ENCODE measurements at places on chromosomes 1 and 21.

GRCh38 chr1:73673971-73674370 lies 524.0 kb downstream of the LRRIQ3 start:
- no peak for DNase-seq

GRCh38 chr1:66262208-66262963 lies 271.6 kb upstream of the SGIP1 start:
- no peak for DNase-seq

GRCh38 chr1:107058245-107059032 lies 2.0 kb downstream of the PRMT6 start:
- DNase-seq: no peak

GRCh38 chr1:17118268-17118667 lies 983 bp downstream of the PADI2 start:
- DNase-seq: no peak

DNA sequence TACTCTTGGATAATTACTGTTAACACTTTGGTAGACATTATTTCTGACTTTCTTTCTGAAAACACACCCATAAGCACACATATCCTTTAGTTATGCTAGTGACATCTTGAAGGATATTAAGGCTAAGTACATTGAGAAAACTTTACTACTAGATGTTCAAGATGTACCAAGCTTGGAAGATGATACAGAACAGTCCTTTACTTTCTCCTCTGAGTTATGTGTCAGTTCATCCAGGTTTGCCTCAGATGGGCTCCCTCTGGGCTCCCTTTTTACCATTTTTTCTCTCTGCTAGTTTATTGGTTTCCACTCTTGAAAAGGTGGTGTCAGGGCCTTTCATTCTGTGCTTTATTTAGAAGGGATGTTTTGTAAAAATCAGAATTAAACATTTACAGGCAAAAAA lies 172.3 kb downstream of the S1PR1 start:
- DNase-seq: no peak

DNA sequence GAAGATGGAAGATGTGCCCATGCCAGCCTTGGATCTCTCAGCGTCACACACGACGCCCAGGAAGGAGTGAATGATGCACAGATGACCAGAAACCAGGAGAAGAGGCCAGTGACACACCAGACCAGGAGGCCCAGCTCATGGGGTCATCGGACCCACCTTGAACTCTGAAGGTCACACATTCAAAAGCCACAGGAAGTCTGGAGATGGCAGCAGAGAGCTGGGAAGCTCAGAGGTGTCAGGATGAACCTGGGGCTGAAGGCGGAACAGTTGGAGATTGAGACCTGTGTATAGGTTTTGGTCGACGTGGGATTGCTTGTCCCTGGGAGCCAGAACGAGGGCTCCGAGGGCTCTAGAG lies 43.6 kb downstream of the SLC19A1 start:
- DNase-seq: no peak

GRCh38 chr1:179831852-179832699 lies 45.5 kb downstream of the TOR1AIP2 start:
- no peak for DNase-seq

DNA sequence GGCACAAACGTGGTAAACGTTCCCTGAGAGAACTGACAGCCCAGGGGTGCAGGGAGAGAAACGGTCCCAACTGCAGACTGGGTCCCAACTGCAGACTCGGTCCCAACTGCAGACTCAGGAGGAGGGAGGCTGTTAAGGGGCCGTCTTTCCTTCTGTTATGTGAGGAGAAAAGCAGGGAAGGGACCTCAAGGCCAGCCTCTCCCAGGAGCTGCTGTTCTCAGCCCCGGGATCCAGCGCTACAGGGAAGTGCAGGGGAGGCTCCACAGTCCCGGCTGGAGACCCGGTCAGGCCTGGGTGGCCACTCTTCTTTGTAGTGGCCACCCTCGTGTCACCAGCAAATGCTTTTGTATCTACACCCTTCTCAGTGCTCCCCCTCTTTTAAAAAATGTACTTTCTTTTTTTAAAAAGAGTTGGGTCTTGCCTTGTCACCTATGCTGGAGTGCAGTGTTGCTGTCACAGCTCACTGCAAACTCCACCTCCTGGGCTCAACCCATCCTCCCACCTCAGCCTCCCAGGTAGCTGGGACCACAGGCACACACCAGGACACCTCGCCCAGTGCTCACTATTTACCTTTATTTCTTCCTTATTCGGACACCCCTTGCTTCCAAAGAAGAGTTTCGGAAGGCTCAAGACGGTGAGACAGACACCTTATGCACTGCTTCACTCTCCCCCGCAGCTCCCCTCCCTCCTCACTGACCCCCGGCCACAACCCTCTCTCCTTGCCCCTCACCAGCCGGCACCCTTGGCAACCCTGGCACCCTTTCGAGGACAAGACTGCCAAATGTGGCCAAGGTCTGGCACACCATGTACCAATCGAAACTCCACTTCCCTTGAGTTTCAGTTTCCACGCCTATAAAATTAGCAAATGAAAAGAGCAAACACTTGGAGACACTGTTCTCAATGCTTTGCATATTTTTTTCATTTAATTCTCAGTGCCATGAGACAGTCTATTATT lies 21.8 kb downstream of the CAPN2 start:
- DNase-seq: no peak

DNA sequence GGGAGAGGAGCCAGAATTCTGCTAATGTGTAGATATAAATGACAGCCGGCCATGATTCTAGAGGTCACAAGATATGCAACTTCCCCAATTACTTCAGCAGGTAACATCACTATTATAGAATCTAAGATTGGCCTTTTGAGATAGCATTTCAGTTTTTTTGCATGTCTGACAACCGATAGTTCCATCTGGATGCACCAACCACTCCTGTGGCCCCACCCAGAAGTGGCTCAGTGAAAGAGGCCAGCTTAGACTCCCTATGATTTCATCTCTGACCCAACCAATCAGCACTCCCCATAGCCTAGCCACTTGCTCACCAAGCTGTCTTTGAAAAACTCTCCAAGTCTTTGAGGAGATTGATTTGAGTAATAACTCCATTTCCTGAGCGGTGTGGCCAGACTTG lies 30.3 kb upstream of the NUF2 start:
- no peak for DNase-seq

DNA sequence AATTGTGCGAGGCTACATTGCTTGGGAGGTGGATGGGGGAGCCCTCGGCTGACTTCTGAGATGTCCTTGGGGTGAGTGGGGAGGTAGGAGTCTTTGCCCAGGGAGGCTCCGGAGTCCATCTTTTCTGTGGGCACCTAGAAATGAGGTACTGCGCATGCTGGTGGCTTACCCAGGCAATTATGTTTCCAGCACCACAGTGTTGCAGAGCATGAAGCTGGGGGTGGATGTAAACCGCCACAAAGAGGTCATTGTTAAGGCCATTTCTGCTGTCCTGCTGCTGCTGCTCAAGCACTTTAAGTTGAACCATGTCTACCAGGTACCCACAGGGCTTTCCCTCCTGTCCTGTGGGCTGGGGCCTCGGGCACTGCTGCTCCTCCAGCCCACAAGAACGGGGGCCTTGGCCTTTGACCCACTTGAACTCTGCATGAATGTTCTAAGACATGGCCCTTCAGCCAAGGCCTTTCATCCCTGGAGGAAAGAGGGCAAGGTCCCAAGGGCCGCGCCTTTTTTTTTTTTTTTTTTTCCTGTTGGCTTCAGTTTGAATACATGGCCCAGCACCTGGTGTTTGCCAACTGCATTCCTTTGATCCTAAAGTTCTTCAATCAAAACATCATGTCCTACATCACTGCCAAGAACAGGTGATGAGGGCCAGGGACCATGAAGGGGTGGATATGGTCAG lies 14.6 kb downstream of the STRIP1 start:
- no peak for DNase-seq

DNA sequence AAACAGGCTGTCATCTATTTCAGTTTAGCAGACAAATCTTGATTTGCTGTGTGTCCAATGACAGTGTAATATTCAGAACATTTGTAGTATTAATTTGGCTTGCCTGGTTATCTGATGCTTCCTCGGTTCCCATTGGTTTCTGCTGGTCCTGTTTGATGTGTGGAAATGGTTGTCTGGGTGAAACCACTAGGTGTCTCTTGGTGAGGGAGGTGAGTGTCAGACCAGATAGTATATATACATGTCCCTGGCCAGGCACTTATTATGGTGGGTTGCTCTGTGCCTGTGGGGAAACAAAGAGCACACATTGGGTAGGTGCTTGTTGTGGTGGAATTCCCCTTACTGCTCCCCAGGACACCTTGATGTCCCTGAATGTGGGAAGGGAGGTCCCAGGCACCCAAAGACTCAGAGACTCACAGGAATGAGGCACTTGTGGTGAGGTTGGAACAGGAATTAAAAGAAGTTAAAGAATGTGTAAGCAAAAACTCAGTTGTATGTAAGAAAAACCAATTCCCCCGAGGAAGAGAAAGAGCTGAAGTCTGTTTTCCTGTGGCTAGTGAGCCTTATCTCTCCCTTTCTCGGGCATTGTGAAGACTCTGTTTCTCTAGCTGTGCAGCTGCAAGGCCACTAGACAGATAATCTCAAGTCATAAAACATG lies 1519.1 kb downstream of the BRINP3 start:
- no peak for DNase-seq

DNA sequence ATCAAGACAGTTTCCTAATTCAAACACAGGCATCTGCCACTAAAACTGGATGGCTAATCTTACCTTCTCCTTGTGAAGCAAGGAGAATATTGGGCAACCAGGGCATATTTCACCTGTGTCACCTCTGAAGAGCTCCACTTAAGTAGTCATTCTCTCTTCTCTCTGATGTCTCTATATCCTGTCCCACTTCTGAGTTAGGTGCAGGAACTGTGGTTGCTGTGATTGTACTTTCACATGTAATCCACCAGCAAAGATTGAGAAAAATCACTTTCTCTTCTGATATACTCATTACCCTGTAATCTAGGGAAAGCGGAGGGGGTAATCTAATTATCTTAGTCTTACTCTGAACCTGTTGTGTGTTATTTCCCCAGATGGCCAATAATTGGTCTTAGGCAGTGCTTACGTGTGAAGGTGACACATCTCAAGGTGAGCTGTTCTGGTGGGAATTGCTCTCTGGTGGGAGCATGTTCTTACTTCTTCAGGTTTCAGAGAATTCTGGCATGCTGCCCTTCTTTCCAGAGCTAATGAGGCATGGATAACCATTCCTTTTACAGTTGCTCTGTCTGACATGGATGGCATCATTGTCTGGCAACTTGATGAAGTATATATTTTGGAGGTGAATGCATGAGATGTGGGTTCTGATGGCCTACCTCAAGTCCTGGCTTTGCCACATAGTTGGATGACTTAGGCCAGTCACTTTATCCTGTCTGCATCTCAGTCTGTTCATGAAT lies 12.0 kb downstream of the XCL2 start:
- no peak for DNase-seq

DNA sequence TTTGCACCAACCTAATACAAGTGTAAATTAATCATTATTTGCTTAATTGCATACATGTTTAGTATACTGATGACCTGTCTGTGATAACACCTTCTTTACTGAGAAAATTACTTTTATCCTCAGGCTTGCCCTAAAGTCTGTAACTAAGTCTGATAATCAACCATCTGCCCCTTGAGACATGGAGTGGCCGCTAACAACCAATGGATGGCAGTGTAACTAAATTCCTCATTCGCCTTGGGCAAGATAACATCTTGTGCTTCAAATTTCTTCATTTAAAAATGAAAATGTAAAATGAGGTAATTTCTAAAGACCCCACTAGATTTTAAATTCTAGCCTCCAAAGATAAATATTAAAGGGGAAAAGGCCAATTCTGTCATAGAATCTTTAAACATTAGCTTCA lies 85.1 kb downstream of the ENAH start:
- no peak for DNase-seq

- no peak for DNase-seq
Measured at GRCh38 chr21:35352066-35352770, 303.1 kb upstream of the RUNX1 start.

DNA sequence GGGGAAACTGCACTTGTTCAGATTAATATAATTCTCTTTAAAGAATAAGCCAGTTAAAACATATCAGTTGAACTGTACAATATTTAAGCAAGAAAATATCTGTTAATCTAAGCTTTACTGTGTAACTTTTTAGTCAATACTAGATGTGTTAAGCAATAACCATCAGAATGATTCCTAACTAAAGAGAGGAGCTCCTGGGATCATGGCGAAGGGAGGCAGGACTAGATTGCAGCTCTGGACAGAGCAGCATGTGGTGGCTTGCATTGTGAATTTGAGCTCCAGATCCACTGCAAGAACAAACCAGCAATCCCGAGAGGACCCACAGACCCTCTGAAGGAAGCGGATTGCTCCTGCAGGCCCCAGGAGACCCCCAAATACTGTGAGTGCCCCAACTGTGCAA lies 21.9 kb downstream of the LYST start:
- no peak for DNase-seq

- DNase-seq: no peak
Measured at GRCh38 chr1:23403038-23403336, 21.6 kb downstream of the TCEA3 start.

DNA sequence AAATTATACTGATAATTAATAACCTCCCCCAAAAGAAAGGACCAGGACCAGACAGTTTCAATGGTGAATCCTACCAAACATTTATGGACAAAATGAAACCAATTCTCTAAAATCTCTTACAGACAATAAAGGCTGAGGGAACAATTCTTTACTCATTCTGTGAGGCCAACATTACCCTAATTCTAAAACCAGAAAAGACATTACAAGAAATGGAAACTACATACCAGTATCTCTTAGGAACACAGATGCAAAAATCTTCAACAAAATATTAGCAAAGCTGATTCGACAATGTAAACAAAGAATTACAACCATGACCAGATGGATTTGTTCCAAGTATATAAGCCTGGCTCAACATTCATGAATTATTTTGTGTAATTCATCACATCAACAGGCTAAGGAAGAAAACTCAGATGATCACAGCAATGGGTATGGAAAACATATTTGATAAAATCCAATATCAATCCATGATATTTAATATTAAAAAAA lies 8.6 kb downstream of the TMED5 start:
- DNase-seq: no peak

DNA sequence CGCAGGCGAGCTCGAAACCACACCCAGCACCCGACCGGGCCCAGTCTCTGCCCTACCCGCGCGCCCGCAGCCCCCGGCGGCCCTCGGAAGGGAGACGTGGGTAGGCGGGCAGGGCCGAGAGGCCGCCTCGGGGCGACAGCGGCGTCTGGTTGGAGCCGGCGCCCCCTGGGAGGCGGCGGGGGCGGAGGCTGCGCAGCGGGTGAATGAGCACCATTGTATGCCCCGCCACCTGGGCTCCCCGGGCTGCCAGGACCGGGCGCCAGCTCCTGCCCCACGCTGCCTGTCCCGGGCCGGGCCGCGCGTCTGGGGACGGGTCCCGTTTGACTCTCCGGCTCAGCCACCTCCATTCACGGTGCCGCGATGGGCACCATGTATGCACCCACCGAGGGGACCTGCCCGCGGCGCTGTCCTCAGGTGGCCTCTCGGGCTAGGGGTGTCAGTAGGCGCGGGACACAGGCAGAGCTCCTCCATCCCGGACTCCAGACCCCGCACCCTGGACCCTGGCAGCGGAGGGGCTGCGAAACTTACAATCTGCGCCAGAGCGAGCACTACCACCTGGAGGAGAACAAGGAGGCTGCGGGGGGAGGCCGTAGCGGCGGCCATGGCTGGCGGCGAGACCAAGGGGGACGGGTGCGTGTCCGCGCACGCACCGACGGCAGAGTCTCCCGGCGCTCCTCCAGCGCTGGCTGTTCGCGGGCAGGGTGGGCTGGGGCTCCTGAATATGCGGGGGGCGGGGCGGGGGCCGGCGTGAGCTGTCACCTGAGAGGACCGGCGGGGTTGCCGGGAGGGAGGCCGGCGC lies at the start of gene COL9A2:
COL9A2 (minus strand) TSS at position 692 of the 799 bp plus-strand sequence; CDS start at position 603, 89 bp downstream.
- DNase-seq: peak; percentile 22

GRCh38 chr1:114986286-114986685 lies 43.3 kb upstream of the TSHB start:
- no peak for DNase-seq
